ENCODE measurements at places on chromosomes 3 and 15. TPM values are rescaled to one million over a fixed set of nuclear protein-coding genes. Genes with fewer than 3 reads are reported as not detected.
A peak's percentile ranks its signal among the peaks of the same experiment; 100 is the strongest.

The GCNT3 gene
- 0.59 TPM for total RNA-seq

The GOLGA8H gene
- 0.29 TPM for total RNA-seq

The STAB1 gene
- not detected for total RNA-seq

The SLC51A gene
- not detected for total RNA-seq

The CFAP91 gene
- not detected for total RNA-seq

The EFHB gene
- total RNA-seq, result not detected

The EFCAB12 gene
- not detected for total RNA-seq

The GPR15 gene
- not detected for total RNA-seq

The RNF111 gene
- 19.9 TPM for total RNA-seq

The TTLL13 gene
- not detected for total RNA-seq

The TRANK1 gene
- total RNA-seq, result 5.6 TPM

GRCh38 chr3:36480911-36481648 is 100.8 kb downstream of the STAC start:
- DNase-seq, result no peak

GRCh38 chr3:102712896-102713295 is 278.1 kb downstream of the ZPLD1 start:
- DNase-seq, result no peak

- DNase-seq, result peak; percentile 96
Measured at GRCh38 chr3:15387171-15387581, 40.2 kb downstream of the METTL6 start.

DNA sequence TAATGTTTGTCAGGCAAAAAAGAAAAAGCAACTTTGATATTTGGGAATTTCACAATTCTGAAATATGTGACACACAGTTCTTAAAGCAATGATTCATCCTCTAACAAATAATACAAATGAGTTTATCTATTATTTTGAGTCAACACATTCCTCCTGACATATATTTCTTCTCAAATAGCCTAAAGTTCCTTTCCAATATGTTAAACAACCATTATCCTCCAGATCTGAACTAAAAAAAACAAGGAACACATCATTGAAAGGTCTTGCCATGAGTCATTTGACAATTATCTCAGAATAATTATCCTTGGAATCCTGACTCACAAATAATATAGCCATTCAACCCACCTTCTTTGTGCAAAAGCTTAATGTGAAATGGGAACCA is 208.7 kb upstream of the CDIN1 start:
- no peak for DNase-seq

- no peak for DNase-seq
Measured at GRCh38 chr3:58743296-58743695, 76.7 kb upstream of the FAM3D start.

GRCh38 chr3:25820366-25820765 is 30.5 kb downstream of the OXSM start:
- DNase-seq, result peak; percentile 91

DNA sequence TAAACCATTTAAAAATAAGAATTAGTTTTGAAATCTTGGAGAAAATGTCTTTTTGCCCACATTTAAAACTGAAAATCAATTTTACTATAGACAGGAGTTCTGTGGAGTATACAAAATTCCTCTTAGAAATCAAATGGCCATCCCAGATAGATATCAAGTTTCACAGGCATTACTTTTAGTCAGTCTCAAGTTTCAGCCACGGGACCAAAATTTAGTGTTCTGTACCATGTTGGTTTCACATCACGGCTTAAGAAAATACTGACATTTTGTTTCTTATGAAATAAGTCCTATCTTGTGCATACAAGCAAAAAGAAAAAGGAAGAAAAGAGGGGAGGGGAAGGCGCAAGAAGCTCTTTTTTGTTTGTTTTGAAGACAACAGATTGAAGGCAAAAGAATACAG is 45.7 kb downstream of the EIF2AK4 start:
- peak; percentile 21 for DNase-seq

DNA sequence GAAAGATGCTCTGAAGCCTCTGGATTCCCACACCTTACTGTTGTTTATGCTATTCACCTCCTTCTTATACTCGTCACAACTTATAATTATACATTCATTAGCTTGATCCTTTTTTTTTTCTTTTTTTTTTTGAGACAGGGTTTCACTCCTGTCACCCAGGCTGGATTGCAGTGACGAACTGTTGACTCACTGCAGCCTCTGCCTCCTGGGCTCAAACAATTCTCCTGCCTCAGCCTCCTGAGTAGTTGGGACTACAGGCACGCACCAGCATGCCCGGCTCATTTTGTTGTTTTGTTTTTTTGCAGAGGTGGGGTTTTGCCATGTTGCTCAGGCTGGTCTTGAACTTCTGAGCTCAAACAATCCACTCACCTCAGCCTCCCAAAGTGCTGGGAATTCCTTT is 143.6 kb downstream of the PLCL2 start:
- DNase-seq, result no peak

GRCh38 chr3:13541691-13542090 is 7.2 kb upstream of the FBLN2 start:
- DNase-seq, result no peak

DNA sequence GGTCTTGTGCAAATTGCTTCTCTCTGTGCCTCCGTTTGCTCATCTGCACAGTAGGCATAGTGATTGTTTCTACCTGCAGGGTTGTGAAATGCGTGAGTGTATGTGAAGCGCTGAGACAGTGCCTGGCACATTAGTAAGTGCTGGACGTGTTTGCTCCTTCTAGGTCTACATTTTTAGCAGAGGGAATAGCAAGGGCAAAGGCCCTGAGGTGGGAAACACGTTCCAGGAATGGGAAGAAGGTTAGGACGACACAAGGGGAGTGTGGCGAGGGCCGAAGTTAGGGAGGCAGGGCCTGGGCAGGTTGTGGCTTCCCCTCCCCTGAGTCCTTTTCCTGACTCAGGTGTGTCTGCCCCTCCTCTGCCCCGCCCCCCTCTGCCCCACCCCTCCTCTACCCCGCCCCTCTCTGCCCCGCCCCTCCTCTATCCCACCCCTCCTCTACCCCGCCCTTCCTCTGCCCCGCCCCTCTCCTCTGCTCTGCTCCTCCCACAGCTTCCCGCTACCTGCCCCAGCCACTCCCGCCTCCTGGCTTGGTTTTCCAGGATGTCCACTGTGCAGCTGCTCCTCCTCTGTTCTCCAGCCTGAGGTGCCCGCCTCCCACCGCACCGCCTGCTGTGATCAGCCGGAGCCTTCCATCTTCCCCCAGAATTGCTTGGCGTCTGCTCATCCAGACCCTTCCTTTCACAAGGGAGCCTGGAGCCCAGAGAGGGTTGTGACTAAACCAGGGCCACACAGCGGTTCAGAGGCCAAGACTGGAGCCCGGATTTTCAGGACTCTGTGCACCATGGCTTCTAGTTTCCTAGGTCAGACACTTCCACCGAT is 31.1 kb upstream of the SMAD6 start:
- no peak for DNase-seq

DNA sequence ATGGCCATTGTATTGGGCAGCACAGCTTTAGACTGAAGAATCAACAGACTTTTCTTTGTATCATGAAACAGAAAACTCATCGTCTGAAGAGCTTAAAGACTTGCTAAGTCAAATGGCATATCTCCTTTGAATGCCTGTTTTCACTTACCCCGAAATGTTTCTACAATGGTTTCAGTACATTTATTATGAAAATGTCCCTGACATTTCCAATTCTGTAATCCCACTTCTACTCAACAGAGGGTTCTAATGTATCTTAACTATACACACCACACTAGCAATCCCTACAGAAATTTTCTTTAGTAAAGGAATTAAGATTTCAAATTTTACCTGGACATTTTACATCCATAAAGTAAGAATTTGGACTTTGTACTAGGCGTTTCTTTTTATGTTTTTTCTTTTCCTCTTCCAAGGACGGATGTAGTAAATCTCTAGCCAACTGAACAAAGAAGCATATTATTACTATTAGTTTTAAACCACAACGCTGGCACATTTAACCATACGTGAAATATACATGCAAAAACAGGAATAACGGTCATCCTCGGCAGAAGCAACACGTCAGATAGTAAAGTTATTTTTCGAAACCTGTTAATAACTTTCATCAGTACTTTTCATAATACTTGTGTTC is 1.1 kb downstream of the RPS27L start:
- peak; percentile 42 for DNase-seq

DNA sequence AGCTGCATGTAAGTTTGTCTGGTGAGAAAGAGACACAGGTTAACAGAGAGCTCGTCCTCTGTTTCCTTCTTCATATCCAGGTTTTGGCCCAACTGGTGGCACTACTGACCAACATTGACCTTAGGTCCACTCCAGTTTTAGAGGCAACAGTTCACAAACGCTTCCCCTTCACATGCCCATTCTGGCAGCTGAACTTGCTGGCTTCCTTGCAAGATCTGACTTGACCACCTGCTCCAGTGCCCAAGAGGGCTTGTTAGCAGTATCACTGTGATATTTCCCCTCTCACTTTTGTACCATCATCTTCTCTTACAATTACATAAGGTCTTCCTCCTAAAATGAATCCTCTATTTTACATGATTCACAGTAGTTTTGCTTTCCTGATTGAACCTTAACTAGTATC is 71.3 kb downstream of the CNTN6 start:
- DNase-seq, result no peak

DNA sequence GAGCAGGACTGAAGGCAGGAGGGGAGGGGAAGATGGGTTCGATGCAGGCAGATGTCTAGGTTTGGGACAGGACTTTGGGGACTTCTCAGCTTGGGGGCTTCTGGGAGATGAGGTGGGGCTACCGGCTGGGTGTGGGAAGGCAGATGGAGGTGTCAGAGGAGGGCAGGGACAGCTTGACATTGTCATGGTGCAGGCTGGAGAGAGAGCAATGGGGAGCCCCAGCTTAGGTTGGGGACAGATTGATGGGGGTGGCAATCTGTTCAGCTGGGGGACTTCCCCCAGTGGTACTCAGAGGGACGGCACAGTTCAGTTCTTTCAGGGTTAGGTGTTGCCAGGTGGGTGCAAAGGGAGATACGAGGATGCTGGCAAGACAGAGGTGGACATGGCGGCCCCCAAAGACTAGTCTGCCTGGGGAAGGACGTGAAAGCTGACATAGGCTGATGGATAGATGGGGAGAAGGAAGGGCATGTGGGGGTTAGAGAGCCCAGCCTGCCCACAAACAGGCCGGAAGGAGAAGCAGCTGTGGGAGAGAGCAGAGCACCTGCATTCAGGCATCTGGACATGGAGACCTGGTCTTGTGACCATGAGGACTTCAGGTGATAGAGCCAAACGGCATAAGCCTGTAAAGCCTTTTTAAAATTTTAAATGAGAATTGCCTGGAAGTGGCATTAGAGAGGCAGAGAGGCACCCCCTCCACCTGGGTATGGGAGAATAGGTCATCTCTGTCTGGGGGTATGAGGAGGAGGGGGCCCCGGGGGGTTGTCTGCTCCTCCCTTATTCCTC is 21.1 kb downstream of the ACAA1 start:
- no peak for DNase-seq

Measured in SK-MEL-5 (cell line).